ENCODE measurements at places on chromosomes 13 and 19.

GRCh38 chr13:111256946-111257345 is 63.5 kb upstream of the TEX29 start:
- DNase-seq = no peak

DNA sequence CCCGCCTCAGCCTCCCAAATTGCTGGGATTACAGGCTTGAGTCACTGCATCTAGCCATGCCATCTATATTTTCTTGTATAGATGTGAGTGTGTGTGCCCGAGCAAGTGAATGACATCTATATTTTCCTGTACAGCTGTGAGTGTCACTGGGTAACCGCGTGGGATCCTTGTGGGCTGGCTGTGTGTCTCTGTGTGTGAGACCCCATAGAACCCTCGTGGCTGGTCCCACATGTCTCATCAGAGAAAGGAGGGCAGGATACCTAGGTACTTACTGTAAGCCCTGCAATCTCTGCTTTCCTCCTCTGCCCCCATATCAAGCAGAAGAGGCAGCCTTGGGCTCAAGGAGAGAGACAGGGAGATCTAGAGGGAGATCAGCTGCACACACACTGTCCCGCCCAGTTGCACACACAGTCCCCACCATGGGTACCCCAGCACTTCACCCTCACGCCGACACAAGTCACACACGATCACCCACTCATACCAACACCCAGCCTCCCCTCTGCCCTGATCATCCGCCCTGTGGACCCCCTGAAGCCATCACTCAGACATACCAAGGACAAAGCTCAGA is 655 bp downstream of the DENND1C start:
- no peak for DNase-seq

DNA sequence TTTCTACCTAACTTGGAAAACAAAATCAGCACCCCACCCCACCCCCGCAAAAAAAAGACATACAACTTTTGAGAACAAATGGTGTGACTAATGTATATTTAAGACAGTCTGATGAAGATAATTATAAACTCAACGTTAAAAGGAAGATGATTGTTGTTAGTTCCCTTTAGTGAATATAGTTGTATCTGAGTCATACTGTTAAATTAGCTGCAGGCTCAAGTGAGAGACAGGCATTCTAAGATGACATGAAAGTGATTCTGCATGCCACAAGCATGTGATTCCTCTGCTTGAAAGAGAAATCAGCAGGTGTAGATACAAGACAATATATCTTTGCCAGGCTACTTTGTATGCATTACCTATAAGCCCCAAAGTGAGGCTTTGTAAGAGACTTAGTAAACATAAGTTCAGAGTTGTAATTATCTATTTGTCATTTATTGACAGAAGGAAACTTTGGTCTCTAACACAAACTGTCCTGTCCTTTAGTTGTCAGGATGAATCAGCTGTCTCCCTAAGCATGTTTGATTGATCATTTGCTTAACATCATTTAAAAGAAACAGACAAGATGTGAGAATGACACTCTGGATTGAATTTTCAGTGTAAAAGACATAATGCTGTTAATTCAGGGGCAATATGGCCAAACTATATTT is 319.4 kb upstream of the HTR2A start:
- no peak for DNase-seq

GRCh38 chr19:46970815-46971214 is 48.8 kb upstream of the NPAS1 start:
- DNase-seq = no peak

- no peak for DNase-seq
Measured at GRCh38 chr19:29505097-29505824, 20.5 kb upstream of the VSTM2B start.

DNA sequence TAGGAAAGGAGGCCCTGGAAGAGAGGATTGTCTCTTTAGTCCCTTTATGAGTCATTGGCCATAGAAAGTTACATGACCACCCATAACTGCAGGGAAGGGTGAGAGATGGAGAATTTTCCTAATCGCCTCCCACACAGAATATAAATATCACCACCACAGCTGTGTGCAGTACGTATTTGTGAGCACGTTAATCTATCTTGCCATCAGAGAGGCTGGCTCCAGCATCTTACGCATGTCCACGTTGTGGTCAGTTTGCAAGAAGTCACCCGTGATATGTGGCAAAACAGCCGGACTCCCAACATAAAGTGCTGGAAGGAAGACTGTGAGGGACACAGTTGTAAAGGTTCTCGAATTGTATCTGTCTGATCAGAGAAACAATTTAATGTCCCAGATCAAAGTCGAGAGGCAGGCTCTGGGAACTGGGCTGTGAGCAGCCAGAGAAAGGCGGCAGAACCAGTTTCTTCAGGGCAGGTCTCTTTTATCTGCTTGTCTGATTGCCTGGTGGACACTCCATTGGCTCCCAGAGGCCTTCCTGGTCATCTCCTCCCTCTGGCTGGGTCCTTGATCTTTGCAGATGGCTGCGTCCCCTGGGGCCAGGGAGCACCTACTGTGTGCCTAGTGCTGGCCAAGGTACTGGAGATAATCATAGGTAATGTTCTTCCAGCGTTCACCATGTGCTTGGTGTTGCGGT is 74.9 kb downstream of the SIPA1L3 start:
- DNase-seq = no peak

GRCh38 chr19:28374971-28375370 is 838.0 kb downstream of the UQCRFS1 start:
- DNase-seq = no peak

DNA sequence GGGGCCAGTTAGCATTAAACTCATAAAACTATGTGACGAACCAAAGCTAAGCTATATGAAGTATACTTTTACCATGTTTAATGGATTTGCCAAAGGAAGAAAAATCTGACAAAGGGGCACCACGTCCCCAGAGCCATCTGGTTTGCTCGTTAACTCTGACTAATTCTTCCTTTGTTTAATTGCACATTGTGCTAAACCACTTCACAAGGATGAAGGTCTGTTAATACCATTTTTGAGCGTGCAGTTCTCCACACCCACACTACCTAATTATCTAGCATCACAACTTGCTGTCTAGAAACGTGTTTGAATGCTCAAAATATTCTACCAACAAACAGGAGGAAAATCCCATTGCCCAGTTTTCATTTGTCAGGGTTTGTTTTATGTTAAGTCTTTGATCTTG is 74.8 kb downstream of the COL4A1 start:
- DNase-seq = no peak

DNA sequence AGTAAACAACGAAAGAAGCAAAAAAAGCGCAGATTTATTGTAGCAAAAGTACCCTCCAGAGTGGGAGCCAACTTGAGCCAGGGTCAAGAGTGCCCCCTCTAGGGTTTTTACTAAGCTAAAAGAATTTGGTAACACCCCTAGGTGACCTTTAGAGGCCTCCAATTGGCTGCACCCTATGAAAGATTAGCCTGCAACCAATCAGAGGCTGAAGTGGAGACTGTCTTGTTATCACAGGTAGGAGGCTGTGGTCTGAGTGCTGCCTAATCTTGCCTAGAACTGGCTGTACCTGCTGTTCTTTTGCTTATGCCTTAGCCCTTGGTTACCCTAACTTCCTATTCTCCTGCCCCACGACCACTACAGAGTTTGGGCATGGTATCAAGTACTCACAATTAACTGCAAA is 38.3 kb downstream of the ANKRD10 start:
- DNase-seq = no peak

DNA sequence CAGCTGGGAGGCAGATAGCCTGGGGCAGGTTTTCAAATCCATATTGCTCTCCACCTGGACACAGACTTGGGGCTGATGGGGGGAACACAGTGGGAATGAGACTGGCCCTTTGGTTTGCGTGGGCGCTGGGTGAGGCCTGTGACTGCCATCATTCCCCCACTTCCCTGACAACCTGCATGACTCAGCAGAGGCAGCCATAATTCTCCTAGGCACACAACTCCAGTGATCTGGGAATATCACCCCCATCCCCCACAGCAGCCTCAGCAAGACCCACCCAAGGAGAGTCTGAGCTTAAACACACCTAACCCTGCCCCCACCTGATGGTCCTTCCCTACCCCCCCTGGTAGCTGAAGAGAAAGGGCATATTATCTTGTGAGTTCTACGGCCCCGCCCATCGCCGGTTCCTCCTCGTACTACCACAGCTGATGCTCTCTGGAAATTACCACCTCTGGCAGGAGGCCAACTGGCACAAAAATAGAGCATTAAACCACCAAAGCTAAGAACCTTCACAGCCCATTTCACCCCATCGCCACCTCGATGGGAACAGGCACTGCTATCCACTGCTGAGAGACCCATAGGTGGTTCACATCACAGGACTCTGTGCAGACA is 71.0 kb downstream of the RNF17 start:
- DNase-seq = no peak

GRCh38 chr19:5074407-5074806 is 105.5 kb downstream of the KDM4B start:
- DNase-seq = no peak

- peak; percentile 89 for DNase-seq
Measured at GRCh38 chr19:13152356-13152973, 2.3 kb downstream of the IER2 start.

- no peak for DNase-seq
Measured at GRCh38 chr13:30600496-30600895, 17.2 kb upstream of the USPL1 start.

DNA sequence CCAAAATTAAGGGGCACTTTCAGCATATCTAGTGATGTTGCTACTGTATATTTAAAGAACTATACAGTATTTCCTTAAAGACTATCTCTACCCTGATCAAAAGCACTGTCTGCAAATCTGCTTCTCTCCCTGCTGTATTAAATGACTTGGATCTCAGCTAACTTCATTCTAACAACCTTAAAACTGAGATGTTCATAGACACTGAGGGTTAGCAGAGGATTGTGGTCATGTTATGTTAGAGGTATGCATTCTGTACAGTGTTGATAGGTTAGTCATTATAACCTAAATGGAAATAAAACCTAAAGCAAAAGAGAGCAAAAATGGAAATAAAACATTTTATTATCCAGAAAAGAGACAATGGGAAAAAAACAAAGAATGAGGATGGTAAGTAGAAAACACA is 9.9 kb downstream of the GPR183 start:
- no peak for DNase-seq

GRCh38 chr19:16326401-16327168 is 2.0 kb downstream of the KLF2 start:
- no peak for DNase-seq

Measured in stimulated activated CD8-positive, alpha-beta memory T cell treated with anti-CD3 and anti-CD28 coated beads, Interleukin-2, amount 100 ng/mL, for 48 hours (primary cell).